Activated CD4-positive, alpha-beta T cell treated with anti-CD3 and anti-CD28 coated beads, Interleukin-2, amount 10 ng/mL, durations not matched to agents 7 days and 5 days (primary cell): ENCODE measurements at places on chromosomes 13 and 19. TPM values are rescaled to one million over a fixed set of nuclear protein-coding genes. Genes with fewer than 3 reads are reported as not detected.

The MCF2L gene
- total RNA-seq = 1.4 TPM

The KLK2 gene
- not detected for total RNA-seq

The MISP gene
- total RNA-seq = not detected

The IGSF23 gene
- total RNA-seq = not detected

The PSG5 gene
- total RNA-seq = not detected

The OR1M1 gene
- not detected for total RNA-seq

The PRRG2 gene
- 1.1 TPM for total RNA-seq

The SPPL2B gene
- total RNA-seq = 96.6 TPM

The PRSS57 gene
- total RNA-seq = not detected

The FAM83E gene
- total RNA-seq = 2.5 TPM

The TRPC4 gene
- not detected for total RNA-seq

The SMAD9 gene
- total RNA-seq = not detected

The ANGPTL8 gene
- not detected for total RNA-seq

GRCh38 chr19:7830272-7830771 is 304 bp downstream of the EVI5L start:
- no peak overlapping the region for H3K27ac ChIP-seq
- peaks cover 3% of the 10 kb centered on the region for H3K27me3 ChIP-seq
- H3K4me1 ChIP-seq = peaks cover 21% of the 10 kb centered on the region
- H3K36me3 ChIP-seq = no peaks in the 10 kb centered on the region
- no peak for DNase-seq

DNA sequence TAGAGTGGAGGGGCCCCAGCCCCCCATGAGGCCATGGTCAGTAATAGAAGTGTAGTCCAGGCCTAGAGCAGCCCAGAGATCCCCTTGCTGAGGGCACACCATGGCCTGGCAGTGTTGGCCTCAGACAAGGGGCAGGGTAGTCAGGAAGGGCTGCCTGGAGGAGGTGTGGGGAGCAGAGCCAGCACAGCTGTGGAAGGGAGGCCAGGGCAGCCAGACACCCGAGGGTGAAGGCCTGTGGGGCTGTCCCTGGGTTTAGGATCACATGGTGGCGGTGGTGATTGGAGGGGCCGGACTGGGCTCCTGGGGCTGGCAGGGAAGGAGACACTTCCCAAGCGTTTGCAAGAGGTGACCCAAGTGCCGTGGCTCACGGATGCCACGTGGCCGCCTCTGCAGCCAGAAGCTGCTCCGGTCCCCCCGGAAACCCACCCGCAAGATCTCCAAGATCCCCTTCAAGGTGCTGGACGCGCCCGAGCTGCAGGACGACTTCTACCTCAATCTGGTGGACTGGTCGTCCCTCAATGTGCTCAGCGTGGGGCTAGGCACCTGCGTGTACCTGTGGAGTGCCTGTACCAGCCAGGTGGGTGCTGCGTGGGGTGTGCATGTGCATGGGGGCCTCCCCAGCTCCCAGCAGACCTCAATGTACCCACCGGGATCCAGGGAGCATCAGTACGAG is 11.6 kb upstream of the TEKTIP1 start:
- H3K27ac ChIP-seq = no peak overlapping the region
- no peaks in the 10 kb centered on the region for H3K27me3 ChIP-seq
- no peak for DNase-seq
- peaks cover 9% of the 10 kb centered on the region for H3K36me3 ChIP-seq

- no peaks in the 10 kb centered on the region for H3K36me3 ChIP-seq
- DNase-seq = no peak
- no peaks in the 10 kb centered on the region for H3K27me3 ChIP-seq
- no peaks in the 10 kb centered on the region for H3K4me1 ChIP-seq
- no peak overlapping the region for H3K4me3 ChIP-seq
These were observed 70.0 kb downstream of the GPC6 start for GRCh38 chr13:93296584-93296983.

- no peak for DNase-seq
- H3K36me3 ChIP-seq = peaks cover 22% of the 10 kb centered on the region
- peaks cover 6% of the 10 kb centered on the region for H3K27me3 ChIP-seq
- peaks cover 6% of the 10 kb centered on the region for H3K4me1 ChIP-seq
These were observed 2.2 kb upstream of the AMH start for GRCh38 chr19:2246801-2247361.

DNA sequence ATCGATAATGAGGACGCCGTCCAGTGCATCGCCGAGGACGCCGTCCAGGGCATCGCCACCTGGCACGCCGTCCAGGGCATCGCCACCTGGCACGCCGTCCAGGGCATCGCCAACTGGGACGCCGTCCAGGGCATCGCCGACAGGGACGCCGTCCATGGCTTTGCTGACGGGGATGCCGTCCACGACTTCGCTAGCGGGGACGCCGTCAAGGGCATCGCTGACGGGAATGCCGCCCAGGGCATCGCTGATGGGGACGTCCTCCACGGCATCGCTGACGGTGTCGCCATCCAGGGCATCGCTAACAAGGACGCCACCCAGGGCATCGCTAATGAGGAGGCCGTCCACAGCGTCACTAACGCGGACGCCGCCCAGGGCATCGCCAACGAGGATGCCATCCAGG is 946.5 kb downstream of the TUBA3C start:
- H3K36me3 ChIP-seq = no peaks in the 10 kb centered on the region
- no peak for DNase-seq

- peaks cover 18% of the 10 kb centered on the region for H3K27me3 ChIP-seq
- H3K4me3 ChIP-seq = no peak overlapping the region
- H3K4me1 ChIP-seq = no peaks in the 10 kb centered on the region
These were observed 317.0 kb downstream of the ENOX1 start for GRCh38 chr13:43469791-43470190.

DNA sequence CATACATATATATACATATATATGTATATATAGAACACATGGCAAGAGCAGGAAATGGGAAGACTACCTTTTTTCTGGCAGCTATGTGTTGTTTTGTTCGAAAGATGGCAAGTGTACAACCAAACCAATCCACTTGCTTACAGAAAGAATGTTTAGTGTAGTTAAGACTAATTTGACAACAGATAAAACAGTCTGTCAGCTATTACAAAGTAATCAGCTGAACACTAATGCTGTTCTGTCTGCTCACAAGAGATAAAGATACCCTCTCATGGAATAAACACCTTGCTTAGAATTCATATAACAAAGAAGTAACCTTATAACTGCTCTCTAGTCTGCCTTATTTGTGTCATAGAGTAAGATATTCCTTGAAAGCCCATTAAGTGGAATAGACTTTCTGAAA is 858 bp upstream of the KCNRG start:
- peaks cover 12% of the 10 kb centered on the region for H3K4me1 ChIP-seq
- peaks cover 79% of the 10 kb centered on the region for H3K36me3 ChIP-seq
- no peak overlapping the region for H3K4me3 ChIP-seq
- no peaks in the 10 kb centered on the region for H3K27me3 ChIP-seq
- DNase-seq = no peak

- peaks cover 37% of the 10 kb centered on the region for H3K4me1 ChIP-seq
- peak overlapping the region; percentile 92 for H3K27ac ChIP-seq
- no peak for DNase-seq
- H3K27me3 ChIP-seq = no peaks in the 10 kb centered on the region
These were observed 1.3 kb upstream of the FBL start for GRCh38 chr19:39847525-39847924.

- H3K4me3 ChIP-seq = no peak overlapping the region
- no peaks in the 10 kb centered on the region for H3K27me3 ChIP-seq
- no peak for DNase-seq
- H3K4me1 ChIP-seq = no peaks in the 10 kb centered on the region
- H3K36me3 ChIP-seq = no peaks in the 10 kb centered on the region
These were observed 1049.8 kb downstream of the OLFM4 start for GRCh38 chr13:54078271-54078870.

GRCh38 chr19:19619181-19619848 is 828 bp upstream of the PBX4 start:
- H3K4me1 ChIP-seq = peaks cover 45% of the 10 kb centered on the region
- no peaks in the 10 kb centered on the region for H3K27me3 ChIP-seq
- H3K27ac ChIP-seq = peak overlapping the region; percentile 76
- H3K36me3 ChIP-seq = peaks cover 37% of the 10 kb centered on the region
- H3K4me3 ChIP-seq = peak overlapping the region; percentile 95
- no peak for DNase-seq

DNA sequence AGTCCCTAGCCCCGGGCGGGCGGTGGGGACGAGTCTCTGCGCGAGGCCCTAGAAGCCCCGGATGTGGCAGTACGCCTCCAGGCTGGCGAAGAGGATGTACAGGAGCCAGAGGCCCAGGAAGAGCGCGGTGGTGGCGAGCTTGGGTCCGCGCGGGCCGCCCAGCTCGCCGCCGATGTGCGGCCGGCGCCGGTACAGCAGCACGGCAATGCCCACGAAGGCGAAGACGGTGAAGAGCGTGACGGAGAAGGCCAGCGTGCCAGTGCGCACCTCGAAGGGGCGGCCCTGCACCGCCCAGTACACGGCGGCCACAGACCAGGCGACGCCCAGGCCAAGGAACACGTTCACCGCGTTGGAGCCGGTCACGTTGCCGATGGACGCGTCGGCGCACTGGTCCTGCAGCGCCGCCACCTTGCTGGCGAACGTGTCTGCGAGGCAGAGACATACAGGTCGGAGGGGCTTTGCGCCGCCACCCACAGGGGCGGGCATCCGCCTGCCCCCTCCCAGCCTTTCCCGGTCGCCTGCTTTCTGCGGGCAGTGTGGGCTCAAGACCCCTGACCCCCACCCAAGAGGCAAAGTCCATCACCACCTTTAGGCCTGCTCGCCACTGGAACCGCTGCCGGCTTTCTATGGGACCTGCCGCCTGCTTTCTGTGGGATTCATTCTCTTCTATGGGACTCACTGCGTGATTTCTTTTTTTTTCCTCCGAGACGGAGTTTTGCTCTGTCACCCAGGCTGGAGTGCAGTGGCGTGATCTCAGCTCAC is 10.9 kb upstream of the MEIS3 start:
- peak overlapping the region; percentile 52 for H3K4me3 ChIP-seq
- H3K27me3 ChIP-seq = peaks cover 27% of the 10 kb centered on the region
- H3K4me1 ChIP-seq = peaks cover 46% of the 10 kb centered on the region
- no peaks in the 10 kb centered on the region for H3K36me3 ChIP-seq

DNA sequence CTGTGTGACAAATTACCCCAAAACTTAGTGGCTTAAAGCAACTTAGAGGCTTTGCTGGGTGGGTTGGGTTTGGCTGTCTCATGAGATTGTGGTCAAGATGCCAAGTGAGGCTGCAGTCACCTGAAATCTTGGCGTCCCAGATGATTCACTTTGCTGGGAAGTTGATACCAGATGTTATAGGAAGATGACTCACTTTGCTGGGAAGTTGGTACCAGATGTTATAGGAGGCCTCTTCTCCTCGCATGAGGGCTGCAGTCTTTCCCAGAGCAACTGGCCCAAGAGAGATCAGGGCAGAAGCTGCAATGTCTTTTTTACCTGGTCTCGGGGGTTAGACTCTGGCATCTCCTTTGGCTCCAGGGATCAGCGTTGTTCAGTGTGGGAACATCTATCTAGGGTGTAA is 16.8 kb downstream of the TEX29 start:
- no peaks in the 10 kb centered on the region for H3K4me1 ChIP-seq
- no peak for DNase-seq

- no peak overlapping the region for H3K4me3 ChIP-seq
- no peaks in the 10 kb centered on the region for H3K36me3 ChIP-seq
- H3K27ac ChIP-seq = no peak overlapping the region
- no peak for DNase-seq
These were observed 394.3 kb downstream of the FOXO1 start for GRCh38 chr13:40271931-40272775.

DNA sequence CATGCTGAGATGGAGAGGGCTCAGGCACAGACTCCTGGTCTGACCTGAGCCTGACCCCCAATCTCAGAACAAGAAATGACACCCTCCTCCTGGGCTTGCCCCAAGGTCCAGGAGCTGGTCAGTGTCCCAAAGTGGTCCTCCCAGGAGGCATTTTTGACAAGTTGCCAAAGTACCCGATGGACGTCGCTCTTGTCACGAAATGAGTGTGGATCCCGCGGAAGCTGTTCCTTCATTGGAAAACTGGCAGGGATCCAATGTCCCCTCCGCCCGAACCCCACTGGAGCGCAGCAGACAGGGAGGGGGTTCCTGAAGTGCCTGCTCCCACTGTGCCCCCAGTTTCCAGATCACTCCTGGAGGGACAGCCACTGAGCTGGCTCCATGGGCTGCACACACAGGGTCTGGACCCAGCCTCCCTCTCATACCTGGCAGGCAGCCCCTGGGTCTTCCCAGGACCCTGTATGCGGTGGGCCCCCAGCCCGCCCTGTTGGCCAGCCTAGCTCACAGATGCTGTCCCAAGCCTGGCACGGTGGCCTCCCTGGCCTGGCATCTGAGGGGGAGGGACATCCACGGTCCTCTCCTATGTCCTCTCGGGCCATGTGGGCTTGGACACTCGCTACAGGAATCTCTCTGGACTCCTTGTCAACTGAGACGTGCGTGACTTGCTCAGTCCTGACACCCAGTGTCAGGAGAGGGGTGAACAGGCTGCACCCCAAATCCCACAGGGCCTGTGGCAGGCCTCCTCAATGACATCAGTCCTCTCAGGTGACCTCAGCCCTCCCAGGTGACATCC is 12.8 kb upstream of the ZNF14 start:
- no peak for DNase-seq
- no peaks in the 10 kb centered on the region for H3K36me3 ChIP-seq
- no peaks in the 10 kb centered on the region for H3K4me1 ChIP-seq
- H3K27me3 ChIP-seq = no peaks in the 10 kb centered on the region
- H3K27ac ChIP-seq = no peak overlapping the region

- peaks cover 57% of the 10 kb centered on the region for H3K4me1 ChIP-seq
- peak overlapping the region; percentile 100 for H3K4me3 ChIP-seq
- H3K27ac ChIP-seq = peak overlapping the region; percentile 100
- peaks cover 57% of the 10 kb centered on the region for H3K36me3 ChIP-seq
These were observed 1.3 kb downstream of the SNRPA start for GRCh38 chr19:40752257-40752781.

DNA sequence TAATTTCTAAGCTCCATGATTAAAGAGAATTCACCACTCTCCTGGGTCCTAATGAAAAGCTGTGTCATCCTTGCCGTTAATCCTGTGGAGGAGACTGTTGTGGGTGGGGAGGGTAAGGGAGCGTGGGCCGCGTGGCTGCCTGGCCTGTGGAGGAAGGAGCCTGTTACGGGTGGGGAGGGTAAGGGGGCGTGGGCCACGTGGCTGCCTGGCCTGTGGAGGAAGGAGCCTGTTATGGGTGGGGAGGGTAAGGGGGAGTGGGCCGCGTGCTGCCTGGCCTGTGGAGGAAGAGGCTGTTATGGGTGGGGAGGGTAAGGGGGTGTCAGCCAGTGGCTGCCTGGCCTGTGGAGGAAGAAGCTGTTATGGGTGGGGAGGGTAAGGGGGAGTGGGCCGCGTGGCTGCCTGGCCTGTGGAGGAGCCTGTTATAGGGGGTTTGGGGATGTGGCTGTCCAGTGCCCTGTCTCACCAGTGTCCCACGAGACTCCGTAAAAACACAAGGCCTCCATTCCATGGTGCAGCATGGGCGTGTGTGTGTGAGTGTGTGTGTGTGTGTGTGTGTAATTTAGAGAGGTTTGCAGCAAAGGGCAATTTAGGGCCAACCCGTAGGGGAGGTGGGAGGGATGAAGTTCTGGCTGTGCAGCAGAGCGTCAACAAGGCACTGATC is 15.6 kb upstream of the DCUN1D2 start:
- no peaks in the 10 kb centered on the region for H3K4me1 ChIP-seq
- no peaks in the 10 kb centered on the region for H3K27me3 ChIP-seq
- DNase-seq = no peak
- no peak overlapping the region for H3K4me3 ChIP-seq

GRCh38 chr13:40126306-40127085 is 471.0 kb downstream of the COG6 start:
- peaks cover 30% of the 10 kb centered on the region for H3K36me3 ChIP-seq
- H3K4me3 ChIP-seq = no peak overlapping the region
- no peak for DNase-seq
- no peaks in the 10 kb centered on the region for H3K27me3 ChIP-seq
- peaks cover 35% of the 10 kb centered on the region for H3K4me1 ChIP-seq
- H3K27ac ChIP-seq = peak overlapping the region; percentile 37

- no peak overlapping the region for H3K4me3 ChIP-seq
- H3K27me3 ChIP-seq = no peaks in the 10 kb centered on the region
- no peaks in the 10 kb centered on the region for H3K36me3 ChIP-seq
- no peaks in the 10 kb centered on the region for H3K4me1 ChIP-seq
These were observed 1327.7 kb downstream of the EFNB2 start for GRCh38 chr13:105207572-105208293.
